GM18507 (cell line): ENCODE measurements at places on chromosomes 4 and X.

GRCh38 chrX:47204970-47205369, 11.3 kb downstream of the UBA1 start:
- no peak for DNase-seq

DNA sequence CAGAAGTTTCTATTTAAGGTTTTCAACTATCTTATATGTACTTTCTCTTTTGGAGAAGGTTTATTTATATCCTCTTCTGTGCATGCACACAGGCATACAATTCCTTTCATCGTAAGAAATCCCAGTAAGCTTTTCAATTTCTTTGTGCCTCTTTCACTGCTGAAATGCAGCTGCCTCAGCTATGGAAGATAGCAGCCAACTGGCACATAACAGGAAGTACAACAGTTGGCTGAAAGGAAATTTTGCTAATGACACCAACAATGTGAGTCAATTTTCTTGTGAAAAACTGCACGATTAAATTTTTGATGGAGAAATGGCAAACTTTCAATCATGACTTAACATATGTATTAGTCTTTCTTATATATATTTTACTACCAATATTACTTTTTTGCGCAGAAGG, 74.5 kb upstream of the PAQR3 start:
- DNase-seq = no peak

- DNase-seq = no peak
Observed at GRCh38 chr4:108828620-108829019, 65.8 kb upstream of the ETNPPL start.

- no peak for DNase-seq
Observed at GRCh38 chrX:16487620-16488385, 162.2 kb upstream of the S100G start.

DNA sequence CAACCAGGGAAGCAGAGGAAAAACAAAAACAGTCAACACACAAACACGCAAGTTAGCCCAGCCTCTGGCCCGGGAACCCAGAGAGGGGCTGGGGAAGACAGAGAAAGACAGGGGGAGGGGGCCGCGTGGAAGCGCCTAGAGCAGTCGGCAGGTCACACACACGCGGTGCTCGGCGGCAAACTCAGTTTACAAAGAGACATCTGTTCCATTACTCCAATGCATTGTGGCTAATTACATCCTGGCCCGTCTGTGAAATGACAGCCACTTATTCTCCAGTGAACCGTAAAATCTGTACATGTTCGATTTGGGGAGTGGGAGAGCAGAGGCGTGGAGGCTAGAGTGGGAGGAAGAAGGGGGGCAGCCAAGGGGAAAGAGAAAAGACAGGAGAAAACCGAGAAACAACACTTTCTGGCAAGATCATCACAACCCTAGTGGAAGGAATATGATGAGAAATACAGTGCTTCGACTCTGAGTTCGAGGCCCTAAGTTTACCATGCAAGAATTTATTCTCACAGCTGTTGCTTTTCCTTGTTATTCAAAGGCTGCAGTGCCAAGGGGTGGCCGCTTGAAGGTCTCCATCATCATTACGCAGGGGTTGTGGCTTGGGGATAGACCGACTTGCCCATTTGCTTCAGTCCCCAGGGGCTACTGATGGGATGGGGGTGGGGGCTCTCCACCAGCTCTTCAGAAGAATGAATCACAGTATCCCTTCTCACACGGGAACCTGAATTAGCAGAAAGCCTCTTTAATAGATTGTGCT, 167.7 kb downstream of the MGST2 start:
- DNase-seq = no peak

- no peak for DNase-seq
Observed at GRCh38 chr4:118018381-118019145, 15.7 kb upstream of the NDST3 start.

- no peak for DNase-seq
Observed at GRCh38 chr4:92189146-92189545, 114.6 kb upstream of the GRID2 start.

DNA sequence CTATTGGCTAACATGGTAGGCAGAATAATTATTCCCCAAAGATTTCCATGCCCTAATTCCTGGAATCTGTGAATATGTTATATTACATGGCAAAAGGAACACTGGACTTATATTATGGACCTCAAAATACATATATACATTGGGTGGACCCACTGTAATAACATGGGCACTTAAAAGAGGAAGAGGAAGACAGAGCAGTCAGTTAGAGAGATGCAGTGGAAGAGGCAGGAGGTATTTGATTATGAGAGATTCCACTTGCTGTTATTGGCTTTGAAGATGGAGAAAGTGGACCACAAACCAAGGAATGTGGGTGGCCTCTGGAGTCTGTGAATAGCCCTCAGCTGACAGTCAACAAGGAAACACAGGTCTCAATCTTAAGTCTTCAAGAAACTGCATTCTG, 14.0 kb upstream of the ART3 start:
- DNase-seq = no peak

DNA sequence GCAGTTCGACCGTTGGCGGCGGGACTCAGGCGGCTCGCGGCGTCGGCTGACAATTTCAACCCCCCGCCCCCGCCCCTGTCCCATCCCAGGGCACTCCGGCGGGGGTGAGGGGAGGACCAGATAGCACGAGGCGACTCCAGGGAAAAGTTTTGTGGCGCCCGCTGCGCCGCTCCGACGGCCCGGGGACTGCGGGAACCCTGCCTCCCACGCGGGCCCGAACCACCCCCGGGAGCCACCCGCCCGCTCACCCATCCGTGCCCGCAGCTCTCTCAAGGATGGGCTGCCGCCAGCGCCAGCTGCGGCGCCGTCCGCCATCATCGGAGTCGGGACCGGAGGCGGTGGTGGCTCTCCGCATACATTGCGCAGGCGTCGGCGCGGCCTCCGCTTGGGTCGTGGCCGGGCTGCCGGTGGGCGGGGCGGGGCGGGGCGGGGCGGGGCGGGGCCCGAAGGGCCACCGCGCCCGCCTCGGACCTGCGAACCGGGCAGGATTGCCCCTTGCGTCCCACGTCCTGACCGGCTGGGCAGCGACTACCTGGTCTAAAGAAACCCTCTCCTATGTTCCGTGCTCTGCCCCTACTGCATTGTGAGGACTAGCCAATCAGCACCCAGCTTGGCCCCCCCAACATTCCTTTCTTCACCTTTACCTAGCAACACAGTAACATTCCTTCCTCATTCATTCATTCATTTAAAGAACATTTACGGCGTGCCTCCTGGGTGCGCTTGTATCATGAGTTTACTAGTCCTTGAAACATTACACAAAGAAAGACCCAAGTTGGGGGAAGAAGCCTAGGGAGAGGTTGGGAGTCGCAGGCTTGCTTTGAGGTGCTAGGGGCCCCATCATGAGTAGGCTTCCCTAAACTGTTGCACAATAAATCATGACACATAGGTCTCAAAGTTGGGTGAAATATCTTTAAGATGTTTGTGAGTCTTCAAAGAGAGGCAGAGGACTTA, at the start of gene MAP7D3:
Gene MAP7D3 (minus strand): TSS at position 360 of the 951 bp plus-strand sequence. CDS start 42 bp downstream, at position 318.
- DNase-seq = peak; percentile 67
